Stomach (tissue), 19 donors: ENCODE measurements at places on chromosomes 7 and 10. TPM values are rescaled to one million over a fixed set of nuclear protein-coding genes. Genes with fewer than 3 reads are reported as not detected.

DNA sequence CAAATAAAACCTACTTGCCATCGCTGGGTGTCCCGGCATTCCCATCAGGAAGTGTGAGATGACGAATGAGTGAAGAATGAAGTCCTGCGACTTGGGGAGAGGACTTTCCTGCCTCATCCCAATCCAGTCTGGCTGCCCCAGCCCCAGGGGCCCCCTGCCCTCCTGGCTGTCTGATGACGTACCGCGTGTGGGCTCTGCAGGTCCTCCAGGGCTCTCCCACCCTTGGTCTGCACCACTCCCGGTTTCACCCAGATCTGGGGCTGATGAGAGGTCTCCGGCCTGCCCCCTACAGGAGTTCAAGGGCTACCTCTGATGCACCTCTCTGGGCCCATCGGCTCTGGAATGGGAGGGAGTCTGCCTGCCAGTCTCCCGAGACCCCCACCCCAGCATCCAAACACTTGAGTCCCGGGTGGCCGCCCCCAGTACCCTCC, 9.8 kb downstream of the ATP6V1F start:
- H3K36me3 ChIP-seq = no peaks in the 10 kb centered on the region
- no peak for DNase-seq
- H3K4me1 ChIP-seq = peaks cover 23% of the 10 kb centered on the region
- H3K4me3 ChIP-seq = no peak overlapping the region
- no peak overlapping the region for H3K27ac ChIP-seq
- no peaks in the 10 kb centered on the region for H3K27me3 ChIP-seq

DNA sequence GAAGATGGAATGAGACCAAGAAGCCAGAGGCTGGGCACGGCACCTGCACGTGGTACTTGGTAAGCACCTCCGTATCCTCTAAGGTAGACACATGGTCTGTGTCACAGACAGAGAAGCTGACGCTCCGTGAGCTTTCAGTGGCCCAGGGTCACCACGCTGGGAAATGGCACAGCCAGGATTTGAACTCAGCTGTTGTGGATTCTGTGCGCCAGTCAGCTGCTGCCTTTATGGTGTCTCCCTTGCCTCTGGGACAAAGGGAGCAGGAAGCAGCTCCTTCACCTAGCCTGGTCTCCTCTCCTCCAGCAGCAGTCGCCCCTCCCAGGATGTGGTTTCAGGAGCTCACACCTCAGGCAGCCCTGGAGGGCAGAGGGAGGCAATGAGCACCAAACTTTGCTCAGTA, 110.8 kb downstream of the ARHGAP22 start:
- H3K36me3 ChIP-seq = no peaks in the 10 kb centered on the region
- H3K4me3 ChIP-seq = no peak overlapping the region
- H3K27me3 ChIP-seq = no peaks in the 10 kb centered on the region
- peaks cover 10% of the 10 kb centered on the region for H3K4me1 ChIP-seq
- DNase-seq = peak; percentile 17

DNA sequence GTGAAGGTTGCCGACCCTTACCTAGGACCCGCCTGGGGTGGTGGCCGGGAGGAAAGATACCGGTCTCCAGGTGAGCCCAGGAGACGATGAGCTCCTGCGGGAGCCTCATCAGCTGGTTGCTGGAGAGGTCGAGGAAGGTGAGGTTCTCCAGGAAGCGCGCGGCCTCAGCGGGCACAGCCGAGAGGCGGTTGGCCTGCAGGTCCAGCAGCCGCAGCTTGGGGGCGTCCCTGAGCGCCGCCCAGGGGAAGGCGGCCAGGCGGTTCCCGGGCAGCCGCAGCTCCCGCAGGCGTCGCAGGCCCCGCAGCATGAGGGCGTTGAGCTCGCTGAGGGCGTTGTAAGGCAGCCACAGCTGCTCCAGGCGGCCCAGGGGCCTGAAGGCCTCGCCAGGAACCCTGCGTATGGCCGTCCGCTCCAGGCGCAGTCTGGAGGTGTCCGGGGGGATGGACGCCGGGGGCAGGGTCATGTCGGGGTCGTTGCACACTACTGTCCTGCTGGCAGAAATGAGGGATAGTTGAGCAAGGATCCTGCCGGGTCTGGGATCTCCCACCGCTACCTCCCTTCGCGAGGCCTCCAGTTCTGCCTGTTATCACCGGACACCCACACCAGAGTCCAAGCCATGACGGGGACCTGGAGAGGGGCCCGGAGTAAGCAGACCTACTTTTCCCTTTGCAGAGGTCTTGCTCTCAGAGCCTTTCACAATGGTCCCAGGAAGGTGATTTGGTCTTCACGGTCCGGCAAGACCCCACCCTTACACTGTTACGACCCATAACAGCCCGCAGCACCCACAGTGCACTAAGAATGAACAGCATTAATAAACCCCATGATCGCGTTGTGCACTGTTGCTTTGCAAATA, 3.9 kb downstream of the LRIT1 start:
- no peaks in the 10 kb centered on the region for H3K36me3 ChIP-seq
- no peaks in the 10 kb centered on the region for H3K4me1 ChIP-seq
- no peak overlapping the region for H3K4me3 ChIP-seq
- H3K27ac ChIP-seq = no peak overlapping the region
- no peak for DNase-seq
- H3K27me3 ChIP-seq = no peaks in the 10 kb centered on the region

GRCh38 chr10:100826031-100826651, 80.8 kb downstream of the PAX2 start:
- peak overlapping the region; percentile 54 for H3K4me3 ChIP-seq
- peaks cover 81% of the 10 kb centered on the region for H3K27me3 ChIP-seq
- no peaks in the 10 kb centered on the region for H3K36me3 ChIP-seq
- H3K27ac ChIP-seq = no peak overlapping the region

- no peak overlapping the region for H3K4me3 ChIP-seq
- H3K36me3 ChIP-seq = no peaks in the 10 kb centered on the region
- H3K4me1 ChIP-seq = no peaks in the 10 kb centered on the region
- no peak for DNase-seq
Measured at GRCh38 chr7:30266686-30267085, 17.7 kb upstream of the ZNRF2 start.

DNA sequence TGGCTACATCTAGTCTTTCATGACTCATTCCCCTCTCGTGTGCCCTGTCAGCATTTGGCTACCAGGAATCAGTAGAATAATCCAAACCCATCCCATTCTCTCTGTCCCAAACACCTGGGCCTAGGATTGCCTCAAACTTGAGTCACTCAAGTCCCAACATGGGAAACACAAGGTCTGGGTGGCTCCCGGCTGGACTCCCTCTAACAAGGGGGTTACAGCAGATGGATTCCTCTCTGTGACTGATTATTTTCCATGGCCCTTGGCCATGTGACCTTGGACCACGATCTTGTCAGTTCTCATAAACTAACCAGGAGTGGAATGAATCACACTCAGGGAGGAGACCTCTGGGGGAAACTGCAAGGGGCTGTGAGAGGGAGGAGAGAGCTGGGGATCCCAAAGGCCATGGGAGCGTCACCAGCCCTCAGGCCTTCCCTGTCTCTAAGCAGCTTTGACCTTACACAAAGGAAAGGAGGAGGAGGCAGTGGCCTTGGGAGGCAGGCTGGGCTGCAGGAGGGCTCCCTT, 533.1 kb downstream of the KCNMA1 start:
- H3K36me3 ChIP-seq = no peaks in the 10 kb centered on the region
- H3K27ac ChIP-seq = peak overlapping the region; percentile 26
- DNase-seq = peak; percentile 38

- H3K27ac ChIP-seq = no peak overlapping the region
- no peak overlapping the region for H3K4me3 ChIP-seq
- DNase-seq = no peak
- H3K36me3 ChIP-seq = no peaks in the 10 kb centered on the region
- no peaks in the 10 kb centered on the region for H3K27me3 ChIP-seq
Measured at GRCh38 chr7:25031432-25031831, 51.5 kb upstream of the OSBPL3 start.

DNA sequence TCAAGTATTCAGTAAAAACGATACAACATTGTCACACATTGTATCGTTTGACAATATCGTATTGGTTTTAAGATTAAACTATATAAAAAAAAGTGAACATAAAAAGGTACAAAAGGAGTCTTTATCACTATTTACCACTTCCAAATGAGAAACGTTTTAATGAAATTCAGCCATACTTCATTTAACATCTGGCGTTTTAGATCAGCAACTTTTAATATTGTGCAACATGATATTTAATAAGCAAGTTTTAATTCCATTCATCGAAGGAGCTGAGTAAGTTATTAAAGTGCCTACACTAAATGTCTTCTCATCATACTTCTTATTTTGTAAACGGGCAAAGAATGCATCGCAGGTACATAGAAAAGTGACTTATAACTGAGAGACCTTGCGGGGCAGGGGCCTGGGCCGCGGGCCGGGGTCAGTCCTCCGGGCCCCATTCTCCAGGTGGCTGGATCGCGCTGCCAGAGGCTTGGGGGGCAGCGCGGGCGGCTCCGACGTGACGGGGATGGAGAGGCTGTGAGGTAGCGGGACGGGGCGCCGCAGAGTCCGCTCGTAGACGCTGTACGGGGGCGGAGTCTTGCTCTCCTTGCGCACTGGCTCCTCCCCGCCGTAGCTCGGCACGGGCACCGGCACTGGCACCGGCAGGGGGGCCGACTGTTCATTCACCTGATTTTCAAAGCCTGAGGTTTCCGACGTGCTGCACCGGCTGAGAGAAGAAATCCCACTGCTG, 165.8 kb upstream of the IMMP2L start:
- H3K4me1 ChIP-seq = no peaks in the 10 kb centered on the region
- DNase-seq = no peak
- no peaks in the 10 kb centered on the region for H3K27me3 ChIP-seq
- no peak overlapping the region for H3K4me3 ChIP-seq
- H3K36me3 ChIP-seq = peaks cover 20% of the 10 kb centered on the region

- no peak overlapping the region for H3K4me3 ChIP-seq
- no peaks in the 10 kb centered on the region for H3K27me3 ChIP-seq
- peaks cover 48% of the 10 kb centered on the region for H3K4me1 ChIP-seq
- DNase-seq = no peak
Measured at GRCh38 chr7:157372300-157373232, 35.8 kb downstream of the DNAJB6 start.

DRGX gene
- total RNA-seq = not detected

GRCh38 chr10:128694168-128694850, 568.1 kb upstream of the MKI67 start:
- H3K27ac ChIP-seq = no peak overlapping the region
- H3K4me3 ChIP-seq = no peak overlapping the region
- DNase-seq = no peak
- no peaks in the 10 kb centered on the region for H3K36me3 ChIP-seq

DNA sequence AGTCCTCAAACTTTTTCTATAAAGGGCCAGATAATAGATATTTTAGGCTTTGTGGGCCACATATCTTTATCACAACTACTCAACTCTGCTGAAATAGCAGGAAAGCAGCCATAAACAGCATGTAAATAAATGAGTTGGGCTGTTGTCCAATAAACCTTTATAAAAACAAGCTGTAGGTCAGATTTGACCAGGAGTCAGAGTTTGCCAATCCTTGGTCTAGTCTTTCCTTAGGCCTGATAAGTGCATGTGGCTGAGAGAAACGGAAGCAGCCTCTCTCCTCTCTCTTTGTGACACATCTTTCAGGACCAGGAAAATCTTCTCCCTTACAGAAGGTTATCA, 724.5 kb downstream of the GRID1 start:
- H3K4me1 ChIP-seq = peaks cover 11% of the 10 kb centered on the region
- no peaks in the 10 kb centered on the region for H3K27me3 ChIP-seq
- no peak overlapping the region for H3K27ac ChIP-seq
- no peaks in the 10 kb centered on the region for H3K36me3 ChIP-seq
- DNase-seq = no peak
- H3K4me3 ChIP-seq = no peak overlapping the region

GRID2IP gene
- total RNA-seq = not detected

GRCh38 chr10:110504111-110504735, 6.5 kb downstream of the DUSP5 start:
- H3K36me3 ChIP-seq = peaks cover 6% of the 10 kb centered on the region
- H3K27me3 ChIP-seq = peaks cover 4% of the 10 kb centered on the region
- H3K27ac ChIP-seq = peak overlapping the region; percentile 65
- peak; percentile 41 for DNase-seq

- peaks cover 19% of the 10 kb centered on the region for H3K27me3 ChIP-seq
- H3K27ac ChIP-seq = no peak overlapping the region
- DNase-seq = peak; percentile 5
- peak overlapping the region; percentile 45 for H3K4me3 ChIP-seq
Measured at GRCh38 chr7:44963364-44964290, 15.2 kb downstream of the MYO1G start.

WIPF3 gene
- total RNA-seq = 1.2 TPM

HPSE2 gene
- total RNA-seq = 4.0 TPM

DNA sequence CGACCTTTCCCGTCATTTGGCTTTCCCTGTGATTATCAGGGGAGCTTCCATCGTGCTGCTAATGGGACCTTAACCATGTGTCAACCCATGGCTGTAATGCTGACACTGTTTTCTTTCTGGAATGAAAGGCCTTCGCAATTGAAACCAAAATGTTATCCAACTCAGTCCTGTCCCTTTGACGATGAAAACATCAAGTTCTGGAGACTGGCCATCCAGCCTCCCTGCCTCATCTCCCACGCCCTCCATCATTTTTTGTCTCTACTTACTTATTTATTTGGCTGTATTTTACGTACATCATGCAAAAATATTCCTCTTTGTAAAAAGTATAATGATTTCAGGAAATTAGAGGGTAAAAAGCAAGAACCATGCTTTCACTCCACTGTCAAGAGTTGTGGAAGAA, 69.8 kb downstream of the EGFR start:
- H3K4me3 ChIP-seq = no peak overlapping the region
- no peak overlapping the region for H3K27ac ChIP-seq
- H3K4me1 ChIP-seq = peaks cover 63% of the 10 kb centered on the region
- H3K36me3 ChIP-seq = no peaks in the 10 kb centered on the region
- H3K27me3 ChIP-seq = no peaks in the 10 kb centered on the region

- no peak overlapping the region for H3K4me3 ChIP-seq
- H3K36me3 ChIP-seq = no peaks in the 10 kb centered on the region
- no peaks in the 10 kb centered on the region for H3K27me3 ChIP-seq
- peak overlapping the region; percentile 93 for H3K27ac ChIP-seq
- DNase-seq = no peak
- H3K4me1 ChIP-seq = peaks cover 72% of the 10 kb centered on the region
Measured at GRCh38 chr10:14585287-14586193, 189.2 kb downstream of the FAM107B start.

CPXM2 gene
- 16.9 TPM for total RNA-seq

DNA sequence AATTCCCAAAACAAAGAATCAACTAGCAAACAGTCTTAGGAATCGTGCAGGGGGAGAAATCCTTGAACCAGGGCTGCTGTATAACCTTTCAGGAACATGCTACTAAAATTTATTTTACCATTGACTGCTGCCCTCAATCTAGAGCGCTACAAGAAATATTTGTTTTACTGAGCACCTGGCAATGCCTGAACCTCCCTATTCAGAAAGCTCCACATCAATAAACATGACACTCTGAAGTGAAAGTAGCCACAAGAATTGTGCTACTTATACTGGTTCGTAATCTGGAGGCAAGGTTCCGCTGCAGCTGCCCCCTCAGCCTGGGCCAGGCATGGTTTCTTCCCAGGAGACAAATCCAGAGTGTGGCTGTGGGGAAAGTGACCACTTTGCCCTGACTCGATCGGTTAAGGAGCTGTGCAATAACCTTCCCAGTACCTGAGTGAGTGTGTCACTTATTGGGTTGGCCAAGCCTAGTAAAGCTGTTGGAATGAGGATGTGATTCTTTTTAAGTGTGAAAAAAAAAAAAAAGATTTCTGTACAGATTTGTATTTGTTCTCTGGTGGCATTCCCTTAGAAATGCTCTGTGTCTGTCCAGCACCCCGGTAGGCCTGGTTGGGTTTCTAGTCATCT, 7.7 kb downstream of the VWA2 start:
- DNase-seq = peak; percentile 45
- no peaks in the 10 kb centered on the region for H3K27me3 ChIP-seq
- no peaks in the 10 kb centered on the region for H3K36me3 ChIP-seq
- H3K4me3 ChIP-seq = no peak overlapping the region
